ENCODE measurements at places on chromosomes 4 and X.

GRCh38 chr4:85933291-85933640 lies 426.6 kb downstream of the MAPK10 start:
- no peak for DNase-seq

GRCh38 chrX:130994671-130995070 lies 63.5 kb upstream of the ARHGAP36 start:
- DNase-seq = no peak

- DNase-seq = no peak
Observed at GRCh38 chr4:44320833-44321232, 127.8 kb downstream of the KCTD8 start.

DNA sequence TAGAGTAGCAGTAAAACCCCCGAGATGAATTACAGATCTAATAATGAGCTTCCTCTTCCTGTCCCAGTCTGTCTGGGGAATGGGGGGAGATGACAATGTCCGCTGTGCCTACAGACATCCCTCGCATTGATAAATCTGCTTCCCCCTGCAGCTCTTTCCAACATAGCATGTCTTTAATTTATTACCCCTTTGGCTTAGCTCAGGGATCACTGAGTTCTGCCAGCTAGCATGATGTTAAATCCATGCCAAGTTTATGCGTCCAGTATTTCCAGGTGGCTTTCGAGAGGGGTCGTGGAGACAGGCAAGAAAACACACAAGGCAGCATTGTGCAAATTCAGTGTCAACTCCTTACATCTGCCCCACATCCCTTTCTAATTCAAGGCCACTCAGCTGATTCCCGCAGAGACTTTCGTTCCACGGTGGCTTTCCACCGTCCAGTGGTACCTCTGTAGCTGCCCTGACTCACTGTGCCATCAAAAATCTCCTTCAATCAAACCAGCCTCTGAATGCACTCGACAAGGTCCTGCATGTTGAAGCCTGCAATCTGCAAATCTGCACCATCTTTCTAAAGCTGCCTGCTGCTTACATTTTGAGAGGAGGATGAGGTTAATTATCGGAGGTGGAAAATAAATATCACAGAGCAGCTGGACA lies 75.1 kb downstream of the MXRA5 start:
- DNase-seq = no peak

- DNase-seq = no peak
Observed at GRCh38 chrX:14590693-14591424, 61.5 kb downstream of the GLRA2 start.

- no peak for DNase-seq
Observed at GRCh38 chrX:109822861-109823260, 89.8 kb upstream of the ACSL4 start.

- peak; percentile 1 for DNase-seq
Observed at GRCh38 chrX:114626323-114626722, 42.4 kb downstream of the HTR2C start.

GRCh38 chrX:68433981-68434299 lies 645 bp upstream of the OPHN1 start:
- DNase-seq = no peak

DNA sequence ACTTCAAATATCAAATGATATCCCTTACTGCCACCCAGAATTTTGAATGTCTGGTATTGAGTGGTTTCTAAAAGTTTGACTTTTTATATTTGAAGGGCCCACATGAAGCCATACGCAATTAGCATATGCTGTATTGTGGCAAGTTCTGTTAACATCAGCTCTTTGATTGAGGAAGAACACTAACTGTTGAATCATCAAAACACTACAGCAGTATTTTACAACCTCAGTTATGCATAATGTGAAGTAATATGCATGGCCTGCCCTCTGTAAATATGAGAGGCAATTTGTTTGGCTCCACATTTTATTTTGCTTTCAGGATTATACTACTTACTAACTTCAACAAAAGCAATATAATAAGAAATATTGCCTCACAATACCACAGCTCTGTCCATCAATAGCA lies 62.2 kb upstream of the DMD start:
- no peak for DNase-seq

DNA sequence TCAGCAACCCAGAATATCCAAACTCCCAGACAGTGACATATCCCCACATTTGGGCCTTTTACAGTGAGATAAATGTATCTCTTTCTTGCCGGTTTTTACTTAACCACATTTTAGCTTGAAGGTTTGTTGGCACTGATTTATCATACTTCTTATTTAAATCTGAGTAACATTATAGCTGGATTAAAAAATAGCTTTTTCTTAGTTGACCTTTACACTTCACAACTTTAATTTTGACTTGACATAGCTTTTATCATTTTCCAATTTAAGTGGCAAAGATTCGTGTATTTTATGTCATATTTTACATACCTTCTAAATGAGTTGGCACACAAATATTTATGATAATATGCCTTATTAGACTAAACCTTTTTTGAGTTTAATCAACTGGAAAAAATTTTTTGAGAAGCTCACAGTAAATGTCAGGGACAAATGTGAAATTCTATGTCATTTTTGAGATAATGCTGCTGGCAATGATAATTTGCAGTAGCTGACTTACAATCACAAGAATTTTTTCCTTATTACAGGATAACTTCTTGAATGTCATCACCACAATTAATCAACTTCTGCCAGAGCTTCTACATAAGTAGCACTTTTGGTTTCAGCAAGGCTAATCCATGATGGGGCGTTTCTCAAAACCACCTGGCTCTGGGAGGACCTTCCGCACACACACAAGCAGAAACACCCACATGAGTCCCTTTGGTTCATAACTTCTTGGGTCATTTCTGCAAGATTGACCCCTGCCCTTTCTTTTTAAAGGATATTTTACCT lies 80.3 kb downstream of the SYTL5 start:
- no peak for DNase-seq

GRCh38 chr4:143083756-143084472 lies 100.8 kb upstream of the USP38 start:
- no peak for DNase-seq

- DNase-seq = no peak
Observed at GRCh38 chrX:74009041-74009440, 294.9 kb upstream of the ZCCHC13 start.

DNA sequence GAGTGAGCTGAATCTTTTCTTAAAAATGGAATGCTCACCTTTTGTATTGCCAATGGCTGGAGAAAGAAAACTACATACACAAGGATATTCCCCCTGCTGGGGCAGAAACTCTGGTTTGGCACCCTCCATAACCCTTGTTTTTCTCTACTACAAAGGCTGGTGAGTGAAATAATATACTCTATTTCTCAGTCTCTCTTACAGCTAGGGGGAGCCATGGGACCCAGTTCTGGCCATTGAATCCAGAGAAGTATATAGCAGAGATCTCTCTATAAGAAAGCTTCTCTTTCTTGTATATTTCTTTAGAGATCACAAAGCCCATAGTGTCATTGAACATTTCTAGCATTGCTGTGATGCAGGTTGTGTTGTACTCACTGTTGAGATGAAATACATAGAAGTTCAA lies 49.8 kb downstream of the SMPX start:
- DNase-seq = no peak

DNA sequence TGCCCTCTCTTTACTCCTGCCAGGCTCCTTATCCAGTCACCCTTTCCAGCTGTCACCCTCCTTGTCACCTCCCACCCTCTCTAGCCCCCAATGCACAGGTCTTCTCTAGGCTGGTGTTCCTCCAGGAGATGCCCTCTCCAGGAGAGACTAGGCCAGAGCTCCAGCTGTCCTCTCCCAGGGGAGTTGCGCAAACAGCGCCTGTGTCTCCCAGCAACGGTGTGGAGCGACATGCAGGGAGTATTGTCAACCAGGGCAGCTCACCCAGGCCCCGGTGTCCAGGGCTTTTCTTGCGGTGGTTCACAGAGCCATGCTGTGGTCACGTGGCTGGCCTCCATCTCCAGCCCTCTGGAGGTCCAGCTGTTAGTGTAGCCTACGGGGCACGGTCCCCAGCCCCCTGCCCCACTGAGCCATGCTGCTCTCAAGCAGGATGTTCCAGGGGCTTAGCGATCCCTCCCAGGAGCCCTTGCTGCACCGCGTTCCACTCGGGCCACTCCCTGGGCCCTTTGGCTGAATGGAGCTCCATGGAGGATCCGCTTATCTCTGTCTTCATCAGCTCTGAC lies 34.8 kb downstream of the CCNQ start:
- DNase-seq = no peak

GRCh38 chr4:15809466-15809865 lies 31.3 kb downstream of the CD38 start:
- DNase-seq = no peak

DNA sequence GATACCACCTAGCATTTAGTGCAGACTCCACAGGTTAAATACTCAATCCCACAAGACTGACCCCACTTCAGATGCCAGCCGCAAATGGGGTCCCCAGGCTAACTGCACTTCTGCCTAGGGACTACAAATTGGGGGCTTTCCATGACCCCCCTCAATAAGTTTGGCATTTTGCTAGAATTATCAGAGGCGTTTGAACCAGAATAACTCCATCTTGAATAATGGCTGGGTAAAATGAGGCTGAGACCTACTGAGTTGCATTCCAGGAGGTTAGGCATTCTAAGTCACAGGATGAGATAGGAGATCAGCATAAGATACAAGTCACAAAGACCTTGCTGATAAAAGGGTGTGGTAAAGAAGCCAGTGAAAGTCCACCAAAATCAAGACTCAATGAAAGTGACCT lies 15.1 kb downstream of the RELL1 start:
- DNase-seq = no peak

GRCh38 chrX:64205441-64205734 lies at the start of gene AMER1:
TSS of gene AMER1 (minus strand) at chrX:64205708. CDS start at chrX:64193286, 12,422 bp downstream.
- no peak for DNase-seq

GRCh38 chr4:112521123-112522023 lies 5.4 kb upstream of the NEUROG2 start:
- no peak for DNase-seq
